Ovary (tissue), 10 donors: ENCODE measurements at places on chromosomes 7 and 10. TPM values are rescaled to one million over a fixed set of nuclear protein-coding genes. Genes with fewer than 3 reads are reported as not detected.

- no peaks in the 10 kb centered on the region for H3K27me3 ChIP-seq
- DNase-seq, result no peak
- H3K36me3 ChIP-seq, result no peaks in the 10 kb centered on the region
- no peak overlapping the region for H3K27ac ChIP-seq
Observed at GRCh38 chr7:17773289-17773626, 167.0 kb downstream of the SNX13 start.

DNA sequence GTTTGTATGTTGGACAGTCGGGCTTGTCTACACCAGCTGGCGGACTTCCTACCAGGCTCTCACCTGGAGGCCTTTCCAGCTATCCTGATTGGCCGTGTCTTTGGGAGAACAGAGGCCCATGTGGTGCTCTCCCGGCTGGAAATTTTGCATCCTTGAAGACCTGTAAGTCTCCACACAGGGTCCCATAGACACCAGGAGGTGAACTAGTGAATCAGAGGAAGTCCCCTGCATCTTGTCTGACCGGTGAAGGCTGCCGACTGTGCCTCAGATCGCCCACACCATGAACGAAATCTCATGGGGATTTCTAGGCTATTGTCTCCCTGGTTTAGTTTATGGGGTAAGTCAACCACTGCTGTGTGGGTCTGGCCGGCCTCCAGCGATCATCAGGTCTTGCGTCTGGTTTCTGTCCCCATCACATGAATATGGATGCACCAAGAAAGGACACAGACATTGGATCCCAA is 108.4 kb upstream of the LYZL2 start:
- no peak overlapping the region for H3K4me3 ChIP-seq
- no peaks in the 10 kb centered on the region for H3K27me3 ChIP-seq

DNA sequence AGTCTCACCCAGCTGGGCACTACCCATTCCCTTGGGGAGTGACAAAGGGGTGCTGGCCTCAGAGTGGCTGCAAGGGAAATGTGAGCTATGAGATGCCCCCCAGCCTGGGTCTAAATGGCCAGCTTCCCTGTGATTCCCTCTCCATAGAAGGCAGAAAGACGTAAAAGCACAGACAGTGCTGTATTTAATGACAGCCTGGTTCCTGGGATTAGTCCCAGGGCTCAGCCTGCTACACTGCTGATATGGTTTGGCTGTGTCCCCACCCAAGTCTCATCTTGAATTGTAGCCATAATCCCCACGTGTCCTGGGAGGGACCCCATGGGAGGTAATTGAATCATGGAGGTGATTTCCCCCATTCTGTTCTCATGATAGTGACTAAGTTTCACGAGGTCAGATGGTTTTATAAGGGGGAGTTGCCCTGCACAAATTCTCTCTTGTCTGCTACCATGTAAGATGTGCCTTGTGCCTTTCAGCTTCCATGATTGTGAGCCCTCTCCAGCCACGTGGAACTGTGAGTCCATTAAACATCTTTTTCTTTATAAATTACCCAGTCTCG is 23.9 kb upstream of the CALN1 start:
- no peaks in the 10 kb centered on the region for H3K4me1 ChIP-seq
- no peak overlapping the region for H3K4me3 ChIP-seq
- no peak overlapping the region for H3K27ac ChIP-seq
- H3K27me3 ChIP-seq, result no peaks in the 10 kb centered on the region
- no peaks in the 10 kb centered on the region for H3K36me3 ChIP-seq

DNA sequence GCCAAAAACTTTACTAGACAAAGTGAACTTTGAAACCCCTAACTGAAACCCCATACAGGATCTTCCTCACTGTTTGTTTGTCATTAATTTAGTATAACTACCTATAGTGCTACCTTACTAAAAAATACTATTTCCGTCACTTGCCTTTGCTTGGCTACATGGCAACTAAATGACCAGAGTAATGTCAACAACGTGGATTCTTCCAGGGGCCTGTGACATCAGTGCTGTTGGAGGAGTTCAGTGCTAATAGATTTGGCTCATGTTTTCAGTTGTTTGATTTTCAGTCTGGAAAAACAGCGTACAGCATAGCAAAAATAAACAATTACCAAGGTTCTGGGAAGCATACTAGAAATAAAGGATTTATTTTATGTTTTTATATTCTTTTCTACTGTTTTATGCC is 3.0 kb upstream of the ASB15 start:
- no peak overlapping the region for H3K4me3 ChIP-seq
- H3K4me1 ChIP-seq, result no peaks in the 10 kb centered on the region
- H3K36me3 ChIP-seq, result no peaks in the 10 kb centered on the region
- H3K27ac ChIP-seq, result no peak overlapping the region

- DNase-seq, result no peak
- H3K4me3 ChIP-seq, result no peak overlapping the region
- H3K27ac ChIP-seq, result no peak overlapping the region
Observed at GRCh38 chr10:12186323-12186722, 9.4 kb downstream of the NUDT5 start.

DNA sequence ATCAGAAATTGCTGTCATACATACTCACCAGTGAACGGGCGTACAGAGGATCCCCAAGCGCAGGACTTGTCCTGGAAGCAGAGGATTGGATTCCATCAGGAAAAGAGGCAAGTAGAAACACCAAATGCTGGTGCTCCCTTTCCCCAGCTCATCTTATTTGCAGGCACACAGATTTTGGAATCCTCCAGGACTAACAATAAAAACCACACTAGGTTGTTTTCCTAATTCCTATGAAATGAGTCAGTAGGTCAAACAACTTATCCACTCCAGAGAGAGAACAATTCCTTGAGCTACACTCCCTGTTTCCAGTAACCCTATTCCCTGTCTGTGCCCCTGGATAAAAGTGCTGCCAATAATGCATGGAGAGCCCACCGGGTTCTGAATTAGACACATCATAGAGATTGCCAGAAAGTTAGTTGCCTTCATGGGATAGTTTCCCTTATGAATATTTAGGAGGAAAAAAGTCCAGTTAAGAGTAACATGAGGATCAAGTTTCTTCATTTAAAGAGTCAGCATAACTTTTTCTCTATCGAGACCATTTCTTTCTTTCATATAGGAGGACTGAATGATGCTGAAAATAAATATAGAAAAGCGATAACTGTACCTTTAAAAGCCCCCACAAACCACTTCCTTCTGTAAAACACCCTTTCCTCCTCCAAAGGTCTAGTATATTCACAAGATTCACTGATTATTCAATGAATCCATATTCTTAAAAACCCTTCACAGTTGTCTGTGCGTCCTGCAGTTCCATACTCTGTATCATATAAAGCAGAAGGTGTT is 178.3 kb upstream of the KLF14 start:
- peaks cover 34% of the 10 kb centered on the region for H3K4me1 ChIP-seq
- DNase-seq, result no peak
- no peaks in the 10 kb centered on the region for H3K36me3 ChIP-seq
- peak overlapping the region; percentile 23 for H3K27ac ChIP-seq
- no peaks in the 10 kb centered on the region for H3K27me3 ChIP-seq
- peak overlapping the region; percentile 36 for H3K4me3 ChIP-seq

GRCh38 chr7:134153493-134154136 is 26.5 kb downstream of the LRGUK start:
- H3K36me3 ChIP-seq, result no peaks in the 10 kb centered on the region
- no peak overlapping the region for H3K4me3 ChIP-seq
- no peaks in the 10 kb centered on the region for H3K4me1 ChIP-seq

GRCh38 chr7:150389532-150389816 is 10.3 kb downstream of the ZNF775 start:
- peak; percentile 17 for DNase-seq
- no peak overlapping the region for H3K4me3 ChIP-seq
- no peaks in the 10 kb centered on the region for H3K27me3 ChIP-seq
- no peaks in the 10 kb centered on the region for H3K36me3 ChIP-seq
- H3K27ac ChIP-seq, result no peak overlapping the region

DNA sequence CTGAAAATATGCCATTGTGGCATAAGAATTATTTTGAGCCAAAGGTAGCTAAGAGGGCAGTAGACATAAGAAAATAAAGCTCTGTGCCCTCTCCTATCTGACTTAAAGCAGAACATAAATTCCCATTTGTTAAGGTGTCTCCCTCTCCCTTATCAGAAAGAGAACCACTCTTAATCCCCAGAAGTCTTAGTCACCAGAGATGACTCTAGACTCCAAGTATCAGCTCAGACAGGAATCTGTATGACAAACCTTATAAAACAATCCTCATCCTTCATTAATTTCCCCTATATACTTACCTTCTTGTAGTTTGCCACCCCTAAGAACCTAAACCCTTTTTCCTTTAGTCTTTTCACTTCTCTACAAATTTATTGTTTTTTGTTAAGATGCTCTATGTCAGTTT is 21.8 kb upstream of the PIP4K2A start:
- no peaks in the 10 kb centered on the region for H3K36me3 ChIP-seq
- no peak for DNase-seq
- no peak overlapping the region for H3K4me3 ChIP-seq
- no peaks in the 10 kb centered on the region for H3K4me1 ChIP-seq
- no peak overlapping the region for H3K27ac ChIP-seq
- H3K27me3 ChIP-seq, result no peaks in the 10 kb centered on the region

GRCh38 chr7:119748251-119748860 is 524.6 kb upstream of the KCND2 start:
- DNase-seq, result no peak
- no peak overlapping the region for H3K27ac ChIP-seq
- H3K27me3 ChIP-seq, result no peaks in the 10 kb centered on the region
- no peak overlapping the region for H3K4me3 ChIP-seq

- no peak for DNase-seq
- no peaks in the 10 kb centered on the region for H3K4me1 ChIP-seq
- no peak overlapping the region for H3K27ac ChIP-seq
- no peaks in the 10 kb centered on the region for H3K27me3 ChIP-seq
Observed at GRCh38 chr7:104255616-104256015, 47.8 kb upstream of the ORC5 start.

- H3K4me3 ChIP-seq, result no peak overlapping the region
- H3K4me1 ChIP-seq, result no peaks in the 10 kb centered on the region
- H3K36me3 ChIP-seq, result no peaks in the 10 kb centered on the region
- no peaks in the 10 kb centered on the region for H3K27me3 ChIP-seq
Observed at GRCh38 chr7:15130666-15131541, 228.4 kb upstream of the DGKB start.

DNA sequence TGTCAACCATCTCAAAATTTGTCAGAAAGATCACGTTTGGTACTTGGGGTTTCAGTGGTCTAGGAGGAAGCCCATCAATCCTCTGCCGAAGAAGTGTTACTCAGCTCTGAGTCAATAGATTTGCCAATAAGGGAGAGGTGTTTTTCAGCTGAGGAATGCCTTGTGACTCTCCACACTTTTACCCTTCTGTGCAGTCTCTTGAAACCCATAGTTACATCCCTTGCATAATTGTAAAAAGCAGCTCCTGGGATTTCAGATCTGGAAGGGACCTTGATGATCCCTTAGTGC is 47.5 kb downstream of the INSYN2A start:
- H3K4me3 ChIP-seq, result no peak overlapping the region
- no peaks in the 10 kb centered on the region for H3K27me3 ChIP-seq
- no peak for DNase-seq
- H3K27ac ChIP-seq, result no peak overlapping the region
- no peaks in the 10 kb centered on the region for H3K36me3 ChIP-seq

DNA sequence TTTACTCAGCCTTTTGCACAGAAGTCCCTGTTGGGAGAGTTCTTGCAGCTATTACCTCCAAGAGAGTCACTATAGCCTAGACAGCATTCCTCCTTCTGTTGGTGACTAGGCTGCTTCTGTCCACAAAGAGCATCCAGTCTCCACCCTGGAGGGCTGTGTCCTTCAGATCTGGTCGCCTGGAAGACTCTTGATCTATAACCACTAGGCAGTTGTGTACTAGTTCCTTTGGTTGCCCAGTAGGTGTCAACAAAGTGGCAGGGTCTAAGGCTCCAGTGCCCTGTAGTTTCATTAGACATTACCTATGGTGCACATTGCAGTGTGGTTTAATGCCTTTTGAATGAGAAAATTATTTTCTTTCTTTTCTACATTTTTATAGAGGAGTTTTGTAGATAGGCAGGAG is 11.3 kb upstream of the AKR1C2 start:
- H3K27me3 ChIP-seq, result no peaks in the 10 kb centered on the region
- no peaks in the 10 kb centered on the region for H3K36me3 ChIP-seq
- H3K27ac ChIP-seq, result no peak overlapping the region

- no peaks in the 10 kb centered on the region for H3K36me3 ChIP-seq
- no peak overlapping the region for H3K27ac ChIP-seq
- no peak for DNase-seq
- no peak overlapping the region for H3K4me3 ChIP-seq
- H3K4me1 ChIP-seq, result no peaks in the 10 kb centered on the region
Observed at GRCh38 chr10:47235484-47235883, 64.5 kb upstream of the GDF10 start.

GRCh38 chr10:9296190-9296589 is 1241.7 kb downstream of the GATA3 start:
- no peaks in the 10 kb centered on the region for H3K4me1 ChIP-seq
- H3K36me3 ChIP-seq, result no peaks in the 10 kb centered on the region
- DNase-seq, result no peak
- no peaks in the 10 kb centered on the region for H3K27me3 ChIP-seq
- no peak overlapping the region for H3K4me3 ChIP-seq

DNA sequence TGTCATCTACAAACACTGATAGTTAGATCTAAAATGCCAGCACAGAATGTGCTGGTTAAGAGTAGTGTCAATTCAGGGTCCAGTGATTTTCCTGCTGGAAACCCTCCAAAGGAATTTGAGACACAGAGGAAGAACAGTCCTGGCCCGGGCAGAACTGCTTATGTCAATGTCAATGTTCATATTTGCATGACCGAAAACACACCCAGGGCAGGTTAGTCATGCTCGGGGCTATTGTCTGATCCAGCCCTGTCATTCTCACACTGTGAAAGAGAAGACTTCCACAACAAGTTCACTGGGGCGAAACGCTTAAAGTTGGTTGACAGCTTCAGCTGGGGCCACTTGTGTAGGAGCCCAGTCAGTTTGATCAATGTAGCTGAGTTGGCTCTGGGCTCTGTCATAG is 139.3 kb downstream of the C1GALT1 start:
- no peak overlapping the region for H3K27ac ChIP-seq
- no peaks in the 10 kb centered on the region for H3K4me1 ChIP-seq
- H3K36me3 ChIP-seq, result no peaks in the 10 kb centered on the region
- no peaks in the 10 kb centered on the region for H3K27me3 ChIP-seq
- DNase-seq, result no peak
- no peak overlapping the region for H3K4me3 ChIP-seq

GRCh38 chr7:22093001-22093400 is 147.3 kb upstream of the CDCA7L start:
- no peaks in the 10 kb centered on the region for H3K27me3 ChIP-seq
- H3K36me3 ChIP-seq, result no peaks in the 10 kb centered on the region
- no peak for DNase-seq
- no peak overlapping the region for H3K4me3 ChIP-seq

- no peaks in the 10 kb centered on the region for H3K27me3 ChIP-seq
- no peaks in the 10 kb centered on the region for H3K36me3 ChIP-seq
- no peak overlapping the region for H3K27ac ChIP-seq
- H3K4me1 ChIP-seq, result peaks cover 3% of the 10 kb centered on the region
- no peak for DNase-seq
- H3K4me3 ChIP-seq, result no peak overlapping the region
Observed at GRCh38 chr10:75019370-75019769, 92.1 kb upstream of the SAMD8 start.

GRCh38 chr7:31029251-31030042 is 22.7 kb upstream of the ADCYAP1R1 start:
- no peaks in the 10 kb centered on the region for H3K36me3 ChIP-seq
- H3K27ac ChIP-seq, result no peak overlapping the region
- peaks cover 5% of the 10 kb centered on the region for H3K4me1 ChIP-seq
- no peaks in the 10 kb centered on the region for H3K27me3 ChIP-seq
- DNase-seq, result no peak
- no peak overlapping the region for H3K4me3 ChIP-seq

Gene CCL24
- total RNA-seq, result not detected

Gene NEURL1
- total RNA-seq, result 3.2 TPM

Gene CADPS2
- total RNA-seq, result 17.9 TPM

Gene SLC39A12
- total RNA-seq, result not detected

Gene FAM20C
- 25.7 TPM for total RNA-seq

Gene LIPK
- total RNA-seq, result not detected

Gene MEIG1
- not detected for total RNA-seq

Gene DPP6
- total RNA-seq, result 1.00 TPM

Gene SH2D4B
- 0.53 TPM for total RNA-seq

Gene UCMA
- total RNA-seq, result not detected

Gene IFIT1B
- total RNA-seq, result not detected

Gene KDM7A
- total RNA-seq, result 6.9 TPM
